Muscle of back (tissue), 13 donors: ENCODE measurements at places on chromosomes 5 and 9. TPM values are rescaled to one million over a fixed set of nuclear protein-coding genes. Genes with fewer than 3 reads are reported as not detected.

Gene BRINP1
- polyA plus RNA-seq = 0.14 TPM

Gene SLC36A2
- 0.12 TPM for polyA plus RNA-seq

Gene SLIT3
- 11.3 TPM for polyA plus RNA-seq

Gene GFI1B
- polyA plus RNA-seq = 0.39 TPM

Gene SPATA9
- 1.0 TPM for polyA plus RNA-seq

Gene BTNL3
- not detected for polyA plus RNA-seq

Gene SPATA31A3
- not detected for polyA plus RNA-seq

Gene SPATA6L
- 0.31 TPM for polyA plus RNA-seq

Gene IFNK
- not detected for polyA plus RNA-seq

Gene FOXI1
- polyA plus RNA-seq = not detected
